ENCODE measurements at places on chromosomes 7 and 10. TPM values are rescaled to one million over a fixed set of nuclear protein-coding genes. Genes with fewer than 3 reads are reported as not detected.

Gene WNT8B
- not detected for total RNA-seq

Gene KEL
- total RNA-seq = not detected

Gene ARHGAP22
- 85.4 TPM for total RNA-seq

Gene ZNF316
- total RNA-seq = 14.7 TPM

Gene GPR22
- not detected for total RNA-seq

Measured in smooth muscle cell of the pulmonary artery (primary cell).